NCI-H2171 (cell line): ENCODE measurements at places on chromosomes 2 and 18.

- no peak for DNase-seq
These were observed 54.1 kb downstream of the CDC42EP3 start for GRCh38 chr2:37617119-37617892.

GRCh38 chr2:217975626-217976025 is 27.2 kb downstream of the TNS1 start:
- DNase-seq: no peak

GRCh38 chr18:22879293-22879692 is 53.8 kb upstream of the RBBP8 start:
- no peak for DNase-seq

DNA sequence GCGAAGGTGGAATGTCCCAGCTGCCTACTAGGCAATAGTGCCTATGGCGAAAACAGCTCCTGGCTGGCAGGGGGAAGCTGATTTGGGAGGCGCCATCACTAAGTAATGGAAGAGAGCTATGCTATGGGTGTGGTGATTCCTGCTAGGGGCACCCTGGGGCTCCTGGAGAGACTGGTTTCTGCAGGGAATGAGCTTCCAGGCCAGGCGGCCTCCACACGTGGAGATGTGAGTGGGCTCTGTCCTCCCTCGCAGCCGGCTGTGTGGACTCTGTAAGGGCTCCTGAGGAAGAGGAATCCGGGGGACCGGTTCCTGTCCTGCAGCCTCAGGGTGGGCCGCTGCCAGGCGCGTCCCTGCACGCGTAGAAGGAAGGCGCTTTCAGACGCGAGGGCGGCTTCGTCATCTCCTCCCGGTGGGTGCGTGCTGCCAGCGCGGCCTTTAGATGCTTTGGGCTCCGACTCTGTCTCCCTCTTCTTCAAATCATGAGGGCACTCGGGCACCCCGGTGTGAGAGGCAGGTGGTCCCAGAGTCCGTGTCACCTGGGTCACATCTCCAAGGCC is 55.5 kb upstream of the ANKRD62 start:
- no peak for DNase-seq

DNA sequence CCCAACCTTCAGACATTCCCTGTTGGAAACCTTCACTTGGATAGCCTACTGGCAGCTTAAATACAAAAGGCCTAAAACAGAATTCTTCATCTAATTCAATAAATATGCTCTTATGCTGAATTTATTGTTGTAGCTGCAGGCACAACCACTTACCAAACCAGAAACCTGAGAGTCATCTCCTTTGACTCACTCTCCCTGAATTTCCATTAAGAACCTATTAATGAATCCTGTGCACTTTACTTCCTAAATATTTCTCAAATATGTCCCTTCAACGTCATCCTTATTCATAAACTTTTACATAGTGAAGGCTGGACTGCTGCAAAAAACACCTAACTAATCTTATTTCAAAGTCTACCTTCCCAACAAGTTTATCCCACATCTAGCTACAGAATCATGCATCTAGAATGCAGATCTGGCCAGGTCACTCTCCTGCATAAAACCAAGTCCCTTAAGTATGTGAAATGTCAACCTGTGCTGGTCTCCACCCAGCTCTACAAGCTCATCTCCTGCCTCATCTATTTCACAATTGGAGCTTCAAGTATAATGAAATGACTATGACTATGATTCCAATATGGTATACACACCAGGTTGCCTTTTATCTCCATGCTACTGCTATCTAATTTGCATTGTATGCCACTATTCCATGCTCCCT is 354.2 kb downstream of the ZEB2 start:
- DNase-seq: no peak

DNA sequence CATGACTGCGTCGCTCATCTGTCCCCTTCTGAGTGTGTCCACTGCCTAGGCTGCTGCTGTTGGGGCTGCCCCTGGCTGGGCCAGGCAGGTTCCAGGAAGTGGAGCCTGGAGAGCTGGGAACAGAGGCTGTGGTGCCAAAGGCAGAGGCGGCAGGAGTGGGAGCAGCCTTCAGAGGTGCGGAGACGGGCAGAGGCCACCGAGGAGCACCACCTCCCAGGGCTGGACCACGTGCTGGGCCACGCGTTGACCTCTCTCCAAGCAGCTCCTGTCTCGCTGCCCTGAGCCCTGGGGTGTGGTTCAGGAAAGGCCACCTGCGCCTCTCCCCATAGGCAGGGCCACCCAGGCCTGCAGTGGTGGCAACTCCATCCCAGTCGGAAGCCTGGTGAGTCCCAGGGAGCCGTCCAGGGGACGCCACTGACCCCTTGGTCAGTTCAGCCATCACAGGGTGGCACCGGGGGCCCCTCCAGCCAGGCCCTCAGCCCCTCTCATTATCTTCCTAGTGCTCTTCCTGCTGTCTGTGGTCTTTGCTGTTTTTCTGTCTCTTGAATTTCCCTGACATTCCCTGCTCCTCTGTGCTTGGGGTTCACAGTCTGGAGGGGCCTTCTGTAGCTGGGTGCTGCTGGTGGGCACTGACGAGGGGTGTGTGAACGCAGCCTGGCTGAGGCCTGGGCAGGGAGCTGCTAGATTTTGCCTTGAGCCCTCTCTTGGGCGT is 122.8 kb upstream of the HS6ST1 start:
- DNase-seq: no peak

DNA sequence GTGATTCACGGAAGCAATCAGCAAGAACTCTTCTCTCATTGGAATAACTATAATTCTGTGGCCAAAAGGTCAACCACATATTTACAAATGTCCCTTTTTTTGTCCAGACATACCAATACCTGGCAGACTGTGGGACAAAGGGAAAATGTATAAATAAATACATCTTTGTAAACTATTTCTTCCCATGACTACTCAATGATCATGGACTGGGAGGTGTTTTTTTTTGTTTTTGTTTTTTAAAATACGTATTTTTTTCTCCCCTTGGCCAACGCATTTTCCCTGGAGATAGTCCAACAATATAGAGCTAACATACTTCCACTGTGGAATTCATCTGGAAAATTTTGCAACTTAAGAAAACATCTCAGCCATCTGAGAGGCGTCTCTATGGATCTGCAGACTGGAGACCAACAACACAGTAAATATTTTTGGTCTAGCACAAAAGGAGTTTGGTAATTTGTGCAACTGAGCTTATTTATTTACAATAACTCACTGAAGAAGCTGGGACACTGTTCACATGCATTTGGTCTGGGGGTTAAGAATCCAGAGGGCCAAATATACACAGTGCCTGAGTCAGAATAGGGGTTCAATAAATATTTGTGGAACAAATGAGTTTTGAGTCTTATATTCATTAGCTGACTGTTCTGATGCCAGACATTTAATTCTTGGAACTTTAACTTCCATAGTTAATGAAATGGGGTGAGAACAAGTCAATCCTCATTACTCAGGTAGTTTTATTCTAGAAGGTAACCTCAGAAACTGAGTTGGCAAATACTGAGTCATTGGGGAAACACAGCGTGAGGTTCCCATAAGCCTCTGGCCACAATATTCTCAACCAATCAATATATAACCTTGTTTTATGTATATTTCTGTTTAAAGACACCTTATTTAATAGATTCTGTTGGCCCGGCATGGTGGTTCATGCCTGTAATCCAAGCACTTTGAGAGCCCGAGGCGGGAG is 36.2 kb downstream of the CCBE1 start:
- DNase-seq: no peak

DNA sequence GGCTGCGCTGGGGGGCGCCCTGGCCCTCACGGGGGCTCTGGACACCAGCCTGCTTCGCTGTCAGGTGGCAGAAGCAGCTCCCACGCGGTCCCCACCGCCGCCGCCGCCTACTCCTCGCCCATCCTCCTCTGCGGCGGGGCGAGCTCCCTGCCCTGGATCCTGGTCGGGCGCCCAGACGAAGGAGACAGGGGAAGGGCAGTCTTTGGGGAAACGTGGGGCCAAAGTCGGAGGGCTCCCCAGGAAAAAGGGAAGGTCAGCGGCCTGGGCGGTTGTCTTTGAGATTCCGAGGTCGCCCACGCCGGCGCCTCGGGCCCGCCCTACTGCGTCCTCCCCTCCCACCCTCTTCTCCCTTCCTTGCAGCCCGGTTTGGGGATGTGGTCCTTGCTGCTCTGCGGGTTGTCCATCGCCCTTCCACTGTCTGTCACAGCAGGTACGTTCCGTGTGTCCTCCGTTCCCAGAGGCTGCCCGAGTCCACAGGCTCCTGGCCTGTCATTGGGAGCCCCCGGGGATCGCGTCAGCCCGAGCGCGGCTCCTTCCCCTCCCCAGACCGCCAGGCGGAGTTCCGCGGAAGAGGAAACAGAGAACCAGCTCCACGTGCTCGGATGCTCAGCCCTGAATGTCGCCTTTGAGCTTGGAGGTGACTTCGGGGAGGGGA is 800 bp downstream of the IL1RL2 start:
- no peak for DNase-seq

GRCh38 chr2:190407662-190408537 is at the start of gene MFSD6:
MFSD6 (plus strand) TSS chr2:190408355; CDS start chr2:190436030, 27,675 bp downstream.
- peak; percentile 33 for DNase-seq

- no peak for DNase-seq
These were observed 64.1 kb downstream of the FBXO15 start for GRCh38 chr18:74083557-74083952.

DNA sequence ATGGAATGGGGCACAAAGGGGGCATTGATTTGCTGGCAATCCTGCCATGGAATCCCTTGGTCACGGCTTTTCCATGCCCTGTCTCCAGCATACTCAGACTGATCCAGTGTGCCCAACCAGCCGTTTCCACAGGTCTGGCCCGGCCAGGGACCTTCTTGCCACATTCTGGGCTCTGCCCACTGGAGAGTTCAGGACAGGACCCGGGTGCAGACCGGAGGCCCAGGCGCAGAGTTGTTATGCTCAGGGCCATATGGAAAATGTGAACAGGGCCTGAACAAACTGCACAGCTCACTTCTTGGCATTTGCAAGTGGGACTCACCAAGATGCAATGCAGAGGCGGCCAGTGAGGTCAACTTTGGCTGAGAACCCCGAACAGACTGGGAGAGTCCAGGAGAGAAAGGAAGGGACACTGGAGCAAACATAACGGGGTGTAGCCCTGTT is 15.6 kb upstream of the ASAP2 start:
- no peak for DNase-seq

DNA sequence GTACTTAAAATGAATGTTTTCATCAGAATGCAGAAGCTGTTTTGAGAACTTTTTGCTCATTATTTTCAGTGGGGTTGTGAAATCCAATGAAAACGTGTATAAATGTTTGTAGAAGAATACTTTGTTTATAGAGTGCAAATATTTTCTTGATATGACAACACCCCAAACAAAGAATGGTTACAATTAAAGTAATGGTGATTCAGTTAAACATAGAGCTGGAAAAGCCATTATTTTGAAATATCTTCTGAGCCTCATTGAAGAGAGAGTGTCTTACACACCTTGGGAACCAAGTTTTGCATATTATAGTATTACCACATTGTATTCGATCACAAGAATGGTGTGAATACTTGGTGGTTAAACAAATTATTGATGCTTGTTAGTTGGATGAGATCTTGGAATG is 48.7 kb downstream of the SPTBN1 start:
- DNase-seq: no peak

- DNase-seq: no peak
These were observed 357.6 kb downstream of the MTX2 start for GRCh38 chr2:176626796-176627195.

DNA sequence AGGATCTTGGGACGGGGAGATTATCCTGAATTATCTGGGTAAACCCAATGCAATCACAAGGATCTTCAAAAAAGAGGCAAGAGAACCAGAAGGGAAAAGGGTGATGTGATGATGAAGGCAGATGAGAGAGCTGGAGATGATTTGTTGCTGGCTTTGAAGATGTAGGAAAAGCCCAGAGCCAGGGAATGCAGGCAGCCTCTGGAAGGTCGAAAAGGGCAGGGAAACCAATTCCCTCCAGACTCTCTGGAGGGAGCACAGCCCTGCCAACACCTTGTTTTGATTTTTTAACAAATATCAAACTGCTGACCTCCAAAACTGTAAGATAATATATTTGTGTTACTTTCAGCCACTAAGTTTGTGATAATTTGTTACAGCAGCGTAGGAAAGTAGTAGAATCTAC is 48.9 kb upstream of the IL1R2 start:
- DNase-seq: no peak

- no peak for DNase-seq
These were observed 56.9 kb downstream of the CTIF start for GRCh38 chr18:48595703-48596218.

GRCh38 chr18:59062643-59063006 is 77.1 kb upstream of the SEC11C start:
- DNase-seq: no peak

- DNase-seq: peak; percentile 7
These were observed 1273.6 kb upstream of the SLC39A10 start for GRCh38 chr2:194383401-194383800.

GRCh38 chr2:120034621-120035020 is 21.7 kb downstream of the EPB41L5 start:
- no peak for DNase-seq

GRCh38 chr2:69583321-69583833 is 60.2 kb downstream of the AAK1 start:
- no peak for DNase-seq

GRCh38 chr18:6866552-6867085 is 137.1 kb downstream of the ARHGAP28 start:
- no peak for DNase-seq

GRCh38 chr2:62221141-62221540 is 25.2 kb downstream of the B3GNT2 start:
- DNase-seq: peak; percentile 24

DNA sequence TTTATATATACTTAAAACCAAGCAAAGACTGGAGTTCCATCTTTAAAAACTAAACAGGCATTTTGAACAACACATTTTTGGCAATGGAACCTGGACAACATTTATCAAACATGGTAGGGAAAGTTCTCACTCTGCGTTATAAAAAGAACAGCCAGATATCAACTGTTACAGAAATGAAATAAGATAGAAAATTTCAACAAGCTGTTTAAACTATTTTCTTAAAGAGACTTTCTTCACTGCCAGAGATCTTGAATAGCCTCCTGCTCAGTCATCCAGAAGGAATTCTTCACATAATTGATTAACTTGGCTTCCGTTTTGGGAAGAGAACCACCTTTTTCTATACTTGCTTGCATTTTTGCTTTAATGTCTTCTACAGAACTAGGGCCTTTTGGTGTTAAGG is 166.0 kb upstream of the PIK3C3 start:
- no peak for DNase-seq
